ENCODE measurements at places on chromosomes 6 and 20. TPM values are rescaled to one million over a fixed set of nuclear protein-coding genes. Genes with fewer than 3 reads are reported as not detected.

OR2J3 gene
- total RNA-seq: not detected

CLPSL2 gene
- total RNA-seq: not detected

TTLL9 gene
- 0.04 TPM for total RNA-seq

SYCP2L gene
- not detected for total RNA-seq

TRAPPC3L gene
- total RNA-seq: 0.04 TPM

PEX7 gene
- 7.9 TPM for total RNA-seq

ZBTB46 gene
- 7.2 TPM for total RNA-seq

SAPCD1 gene
- 0.78 TPM for total RNA-seq

MICB gene
- total RNA-seq: 29.2 TPM

PPP1R3D gene
- total RNA-seq: 7.6 TPM

WFDC5 gene
- total RNA-seq: not detected

SLC22A3 gene
- 0.13 TPM for total RNA-seq

TTK gene
- total RNA-seq: 33.0 TPM

ANKRD66 gene
- total RNA-seq: not detected

NKX2-2 gene
- not detected for total RNA-seq

RAET1G gene
- total RNA-seq: 0.67 TPM

SLC35D3 gene
- not detected for total RNA-seq

BPIFA1 gene
- total RNA-seq: not detected

PDYN gene
- not detected for total RNA-seq

RBPJL gene
- not detected for total RNA-seq

PRR18 gene
- not detected for total RNA-seq

FAM120B gene
- total RNA-seq: 12.8 TPM

BNIP5 gene
- total RNA-seq: not detected

CLPSL1 gene
- not detected for total RNA-seq

RPN2 gene
- total RNA-seq: 269 TPM

PPP1R18 gene
- total RNA-seq: 57.4 TPM

RIPOR2 gene
- total RNA-seq: not detected

SLC2A10 gene
- total RNA-seq: 6.5 TPM
